ENCODE measurements at places on chromosomes 4 and X. TPM values are rescaled to one million over a fixed set of nuclear protein-coding genes. Genes with fewer than 3 reads are reported as not detected.

DNA sequence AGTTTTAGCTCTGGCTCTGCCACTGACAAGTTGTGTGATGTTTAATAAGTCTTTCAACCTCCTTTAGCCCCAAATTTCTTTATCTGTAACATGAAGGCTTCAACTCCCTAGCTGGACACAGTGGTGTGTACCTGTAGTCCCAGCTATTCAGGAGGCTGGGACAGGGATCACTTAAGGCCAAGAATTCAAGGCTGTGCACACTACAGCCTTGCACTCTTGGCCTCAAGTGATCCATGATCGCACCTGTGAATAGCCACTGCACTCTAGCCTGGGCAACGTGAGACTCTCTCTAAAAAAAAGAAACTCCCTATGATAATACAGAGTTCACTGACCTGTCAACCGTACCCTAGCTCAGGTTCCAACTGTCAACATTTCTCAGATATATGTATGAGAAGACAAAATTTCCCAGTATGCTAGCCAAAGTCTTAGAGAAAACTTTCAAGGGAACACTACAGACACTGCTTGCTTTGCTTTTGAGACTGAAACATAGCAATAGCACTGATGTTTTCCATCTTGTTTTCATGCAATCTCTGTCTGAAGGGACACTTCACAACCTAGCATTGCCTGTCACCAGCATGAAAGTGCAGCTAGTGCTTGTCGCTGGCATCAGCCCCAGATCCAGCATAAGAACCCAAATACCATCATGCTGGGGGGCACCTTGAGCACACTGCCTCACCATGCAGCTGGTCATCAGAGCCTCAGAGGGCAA is 51.6 kb upstream of the PTPN13 start:
- H3K36me3 ChIP-seq = no peaks in the 10 kb centered on the region
- peaks cover 2% of the 10 kb centered on the region for H3K4me1 ChIP-seq
- no peak for DNase-seq
- no peak overlapping the region for H3K27ac ChIP-seq
- no peak overlapping the region for H3K4me3 ChIP-seq
- H3K27me3 ChIP-seq = peaks cover 11% of the 10 kb centered on the region

DNA sequence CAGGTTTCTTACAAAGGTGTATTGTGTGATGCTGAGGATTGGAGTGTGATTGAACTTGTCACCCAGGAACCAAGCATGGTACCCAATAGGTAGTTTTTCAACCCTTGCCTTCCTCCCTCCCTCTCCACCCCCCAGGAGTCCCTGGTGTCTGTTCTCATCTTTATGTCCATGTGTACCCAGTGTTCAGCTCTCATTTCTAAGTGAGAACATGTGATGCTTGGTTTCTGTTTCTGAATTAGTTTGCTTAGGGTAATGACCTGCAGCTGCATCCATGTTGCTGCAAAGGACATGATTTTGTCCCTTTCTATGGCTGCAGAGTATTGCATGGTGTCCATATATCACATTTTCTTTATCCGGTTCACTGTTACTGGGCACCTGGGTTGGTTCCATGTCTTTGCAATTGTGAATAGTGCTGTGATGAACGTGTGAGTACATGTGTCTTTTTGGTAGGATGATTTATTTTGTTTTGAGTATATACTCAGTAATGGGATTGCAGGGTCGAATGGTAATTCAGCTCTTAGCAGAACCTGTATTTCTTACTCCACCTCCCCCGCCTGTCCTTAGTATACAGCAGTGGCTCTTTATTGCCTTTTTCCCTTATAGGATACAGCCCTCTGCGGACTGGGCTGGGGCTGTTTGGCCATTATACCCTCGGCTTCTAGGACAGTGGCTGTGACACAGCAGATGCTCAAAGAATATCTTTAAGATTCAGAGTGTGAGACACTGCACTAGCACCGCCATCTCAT is 145.4 kb downstream of the PTTG2 start:
- H3K4me3 ChIP-seq = no peak overlapping the region
- H3K36me3 ChIP-seq = peaks cover 20% of the 10 kb centered on the region
- H3K27me3 ChIP-seq = no peaks in the 10 kb centered on the region
- no peak for DNase-seq
- no peak overlapping the region for H3K27ac ChIP-seq

DNA sequence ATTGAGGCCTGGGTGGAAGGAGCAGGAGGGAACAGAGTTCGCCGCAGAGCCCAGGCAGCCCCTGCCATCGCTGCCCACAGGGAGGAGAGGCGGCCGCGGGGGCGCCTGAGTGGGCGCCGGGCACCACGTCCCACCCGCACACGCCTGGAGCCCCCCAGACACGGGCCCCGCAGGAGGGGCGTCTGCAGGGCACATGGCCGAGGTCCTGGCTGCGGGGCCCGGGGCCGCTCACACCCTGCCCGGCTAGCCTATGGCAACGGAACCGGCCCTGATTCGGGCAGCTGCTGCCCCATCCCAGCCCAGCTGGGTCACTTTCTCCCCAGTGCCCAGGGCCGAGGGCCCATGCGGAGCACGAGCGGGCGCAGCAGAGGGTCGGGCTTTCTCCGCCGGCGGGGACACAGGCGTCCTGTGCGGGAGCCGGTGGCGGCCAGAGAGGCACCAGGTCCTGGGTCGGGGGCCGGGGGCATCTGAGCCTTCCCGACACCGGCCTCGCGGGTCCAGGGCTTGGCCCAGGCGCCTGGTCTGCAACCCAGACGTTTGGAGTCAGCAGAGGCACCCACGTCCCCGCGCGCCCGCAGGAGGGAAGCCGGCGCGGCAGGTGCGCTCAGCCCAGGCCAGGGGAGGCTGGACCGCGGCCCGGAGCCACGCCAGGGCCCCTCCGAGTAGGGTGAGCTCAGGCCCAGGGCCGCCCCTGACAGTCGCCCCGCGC is 91.2 kb downstream of the FAM53A start:
- H3K4me1 ChIP-seq = no peaks in the 10 kb centered on the region
- peaks cover 4% of the 10 kb centered on the region for H3K27me3 ChIP-seq
- peaks cover 7% of the 10 kb centered on the region for H3K36me3 ChIP-seq
- H3K4me3 ChIP-seq = no peak overlapping the region

- peaks cover 13% of the 10 kb centered on the region for H3K27me3 ChIP-seq
- no peaks in the 10 kb centered on the region for H3K36me3 ChIP-seq
- no peak overlapping the region for H3K4me3 ChIP-seq
- H3K27ac ChIP-seq = no peak overlapping the region
- DNase-seq = no peak
- no peaks in the 10 kb centered on the region for H3K4me1 ChIP-seq
Observed at GRCh38 chr4:37430718-37431416, 186.3 kb downstream of the NWD2 start.

The COL4A6 gene
- total RNA-seq = not detected

GRCh38 chrX:86210772-86211171 is 62.5 kb downstream of the DACH2 start:
- H3K4me3 ChIP-seq = no peak overlapping the region
- no peak for DNase-seq
- H3K27me3 ChIP-seq = no peaks in the 10 kb centered on the region
- H3K4me1 ChIP-seq = no peaks in the 10 kb centered on the region
- H3K36me3 ChIP-seq = no peaks in the 10 kb centered on the region

The ERCC6L gene
- 13.1 TPM for total RNA-seq

The SCLT1 gene
- 19.7 TPM for total RNA-seq

- no peak for DNase-seq
- H3K36me3 ChIP-seq = peaks cover 19% of the 10 kb centered on the region
- no peaks in the 10 kb centered on the region for H3K27me3 ChIP-seq
Observed at GRCh38 chrX:7108030-7108429, 39.5 kb upstream of the STS start.

The BMX gene
- total RNA-seq = not detected

DNA sequence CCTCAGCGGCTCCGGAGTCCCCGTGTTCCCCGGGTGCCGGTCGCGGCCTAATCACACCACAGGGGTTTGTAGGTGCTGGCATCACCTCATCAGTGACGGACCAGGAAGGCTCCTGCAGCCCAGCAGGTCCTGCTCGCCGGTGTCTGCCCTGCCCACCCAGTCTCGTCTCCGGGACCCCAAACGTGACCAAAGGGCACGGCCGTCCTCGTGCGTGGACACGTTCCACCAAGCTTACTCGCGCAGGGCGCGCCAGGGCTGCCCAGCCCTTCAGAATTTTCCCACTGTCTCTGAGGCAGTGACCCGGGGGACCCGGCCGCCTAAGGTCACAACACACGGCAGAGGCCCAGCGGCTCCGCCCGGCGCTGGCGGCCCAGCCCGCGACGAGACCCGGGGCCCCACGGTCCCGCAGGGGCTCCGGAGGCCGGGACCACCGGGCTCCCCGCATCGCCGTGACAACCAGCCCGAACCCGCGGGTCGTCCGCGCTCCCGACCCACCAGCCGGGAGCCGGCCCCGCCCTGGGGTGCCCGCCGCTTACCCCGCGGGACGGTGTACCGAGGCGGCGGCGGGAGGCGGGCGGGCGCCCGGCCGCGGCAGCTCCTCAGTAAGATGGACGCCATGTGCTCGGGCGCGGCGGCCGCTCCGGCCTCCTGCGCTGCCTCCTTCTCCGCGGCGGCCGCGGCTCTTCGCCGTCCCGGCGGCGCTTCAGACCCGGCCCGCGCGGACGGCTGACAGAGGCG is 454 bp downstream of the LETM1 start:
- peak overlapping the region; percentile 56 for H3K27ac ChIP-seq
- DNase-seq = peak; percentile 39
- H3K27me3 ChIP-seq = no peaks in the 10 kb centered on the region
- peaks cover 36% of the 10 kb centered on the region for H3K4me1 ChIP-seq

The EVC gene
- total RNA-seq = 0.06 TPM

GRCh38 chrX:109997786-109998452 is 5.0 kb upstream of the TMEM164 start:
- no peaks in the 10 kb centered on the region for H3K27me3 ChIP-seq
- H3K27ac ChIP-seq = no peak overlapping the region
- H3K36me3 ChIP-seq = no peaks in the 10 kb centered on the region
- no peak overlapping the region for H3K4me3 ChIP-seq
- DNase-seq = no peak
- peaks cover 4% of the 10 kb centered on the region for H3K4me1 ChIP-seq

DNA sequence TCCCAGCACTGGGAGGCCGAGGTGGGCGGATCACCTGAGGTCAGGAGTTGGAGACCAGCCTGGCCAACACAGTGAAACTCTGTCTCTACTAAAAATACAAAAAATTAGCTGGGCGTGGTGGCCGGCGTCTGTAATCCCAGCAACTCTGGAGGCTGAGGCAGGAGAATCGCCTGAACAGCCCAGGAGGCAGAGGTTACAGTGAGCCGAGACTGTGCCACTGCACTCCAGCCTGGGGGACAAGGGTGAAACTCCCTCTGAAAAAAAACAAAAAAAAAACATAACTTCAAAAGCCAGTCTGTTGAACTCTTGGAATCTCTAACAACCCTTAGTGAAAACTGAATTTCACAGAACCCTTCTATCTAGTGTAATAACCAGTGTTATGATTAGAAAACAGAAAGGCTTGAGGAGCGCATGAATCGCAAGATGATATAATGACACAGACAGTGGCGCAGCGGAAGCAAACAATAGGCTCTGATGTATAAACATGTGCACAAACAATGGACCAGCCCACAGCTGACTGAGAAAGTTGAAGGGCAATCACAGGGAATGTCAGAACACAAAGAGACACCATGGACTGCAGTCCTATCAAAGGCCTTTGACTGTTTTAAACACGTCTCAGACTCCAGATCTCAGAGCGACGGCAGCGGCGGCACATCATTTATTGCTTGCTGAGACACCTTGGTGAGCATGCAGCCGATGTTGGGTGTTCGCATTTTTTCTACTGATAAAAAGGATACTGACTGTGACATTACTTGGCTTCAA is 81.6 kb downstream of the NSUN7 start:
- no peak for DNase-seq
- H3K36me3 ChIP-seq = peaks cover 2% of the 10 kb centered on the region
- H3K27me3 ChIP-seq = peaks cover 3% of the 10 kb centered on the region

The SYTL4 gene
- total RNA-seq = not detected

GRCh38 chr4:20318909-20319277 is 67.2 kb downstream of the SLIT2 start:
- H3K27ac ChIP-seq = no peak overlapping the region
- DNase-seq = no peak
- no peaks in the 10 kb centered on the region for H3K36me3 ChIP-seq
- H3K27me3 ChIP-seq = no peaks in the 10 kb centered on the region
- no peak overlapping the region for H3K4me3 ChIP-seq

The ITM2A gene
- 60.5 TPM for total RNA-seq

- H3K4me1 ChIP-seq = no peaks in the 10 kb centered on the region
- H3K36me3 ChIP-seq = no peaks in the 10 kb centered on the region
- H3K4me3 ChIP-seq = peak within 1 kb of the TSS; percentile 32
- peak; percentile 39 for DNase-seq
Observed at GRCh38 chrX:19514791-19515614, at the start of gene MAP3K15. Gene MAP3K15 (minus strand): TSS chrX:19515508. CDS start chrX:19515261, 247 bp downstream.

DNA sequence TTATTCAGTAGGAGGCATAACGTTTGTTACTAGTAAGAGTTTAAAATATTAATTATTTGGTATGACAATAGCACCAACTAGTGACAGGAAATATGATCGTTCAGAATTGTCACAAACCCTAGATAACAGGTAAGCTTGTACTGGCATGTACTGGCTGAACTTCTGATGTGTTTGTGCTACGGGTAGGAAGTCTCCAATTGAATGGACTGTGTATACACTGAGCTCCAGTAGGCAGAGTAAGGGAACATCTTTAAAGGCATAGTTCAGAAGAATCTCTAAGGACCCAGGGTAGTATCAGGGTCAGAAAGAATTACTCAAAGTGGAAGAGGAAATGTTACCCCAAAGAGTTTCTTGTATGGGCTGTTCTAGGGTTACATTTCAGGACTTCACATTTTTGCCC is 230.4 kb downstream of the EDA2R start:
- DNase-seq = no peak
- H3K27me3 ChIP-seq = no peaks in the 10 kb centered on the region
- no peak overlapping the region for H3K27ac ChIP-seq
- no peaks in the 10 kb centered on the region for H3K4me1 ChIP-seq
- no peak overlapping the region for H3K4me3 ChIP-seq

DNA sequence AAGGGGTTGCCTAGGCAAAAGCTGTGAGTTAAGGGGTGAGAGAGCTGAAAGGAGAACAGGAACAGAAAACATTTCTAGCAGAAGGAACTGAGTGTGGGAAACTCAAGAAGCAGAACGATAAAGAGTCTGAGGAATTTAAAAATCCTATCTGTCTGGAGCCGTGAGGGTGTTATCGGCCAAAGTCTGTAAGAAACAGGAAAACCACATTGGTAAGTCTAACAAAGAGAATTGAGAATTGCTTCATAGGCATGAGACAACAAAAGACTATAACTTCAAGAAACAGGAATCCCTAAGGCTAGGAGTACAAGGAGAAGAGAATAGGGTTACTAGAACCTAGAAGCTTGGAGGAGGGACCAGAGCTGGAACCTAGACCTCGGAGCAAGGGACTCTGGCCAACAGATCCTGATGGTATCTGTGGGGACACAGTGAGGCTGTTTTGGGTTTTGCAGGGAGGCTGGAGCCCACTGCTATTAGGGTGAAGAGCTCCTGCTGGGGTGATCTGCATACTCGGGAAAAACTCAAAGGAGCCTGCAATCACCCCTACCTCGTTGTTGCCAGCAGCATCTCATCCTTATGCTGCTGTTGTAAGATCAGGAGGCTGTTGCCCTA is 175.6 kb downstream of the FBXO8 start:
- no peak overlapping the region for H3K4me3 ChIP-seq
- no peak for DNase-seq
- H3K27me3 ChIP-seq = peaks cover 26% of the 10 kb centered on the region

The ADH1B gene
- total RNA-seq = not detected
